NCI-H1092 (cell line): ENCODE measurements at places on chromosomes 2 and 18.

DNA sequence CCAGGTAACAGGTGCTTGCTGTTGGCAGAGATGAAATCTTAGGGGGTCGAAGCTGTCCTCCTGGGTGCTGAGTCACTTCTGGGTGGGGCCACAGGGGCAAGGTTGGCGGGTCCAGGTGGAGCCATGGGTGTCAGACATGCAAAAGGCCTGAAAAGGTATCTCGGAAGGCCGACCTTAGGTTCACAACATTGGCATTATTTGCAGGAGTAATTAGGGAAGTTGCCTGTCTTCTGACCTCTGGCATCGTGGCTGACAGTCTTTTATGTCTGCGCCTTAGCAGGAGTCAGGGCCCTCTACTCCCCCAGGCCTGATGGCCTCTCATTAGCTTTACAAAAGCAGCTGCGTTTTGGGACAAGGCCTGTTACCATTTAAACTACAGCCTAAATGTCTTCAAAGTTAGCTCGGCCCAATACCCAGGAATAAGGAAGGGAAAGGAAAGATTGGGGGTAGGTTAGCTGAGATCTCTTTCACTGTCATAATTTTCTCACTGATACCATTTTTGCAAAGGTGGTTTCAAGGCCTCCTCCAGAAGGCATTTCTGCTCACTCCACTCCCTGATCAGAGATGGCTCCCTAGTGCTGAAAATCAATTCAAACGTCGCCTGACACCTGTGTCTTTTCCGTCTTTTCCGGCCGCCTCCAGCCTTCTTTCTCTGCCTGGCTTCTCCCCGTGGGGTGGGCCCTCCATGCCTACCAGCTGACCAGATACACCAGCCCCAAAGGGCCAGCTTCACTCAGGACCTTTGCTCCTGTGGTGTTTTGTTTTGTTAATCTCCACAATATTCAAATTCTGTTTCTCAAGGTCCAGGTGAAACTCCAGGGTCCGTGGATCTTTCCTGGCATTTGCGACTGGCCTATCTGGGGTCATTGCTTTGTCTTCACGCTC, 90.8 kb downstream of the RHOB start:
- DNase-seq, result no peak

GRCh38 chr2:198376677-198377076, 572.3 kb downstream of the PLCL1 start:
- no peak for DNase-seq

GRCh38 chr2:206482123-206482522, 38.8 kb downstream of the ADAM23 start:
- no peak for DNase-seq

DNA sequence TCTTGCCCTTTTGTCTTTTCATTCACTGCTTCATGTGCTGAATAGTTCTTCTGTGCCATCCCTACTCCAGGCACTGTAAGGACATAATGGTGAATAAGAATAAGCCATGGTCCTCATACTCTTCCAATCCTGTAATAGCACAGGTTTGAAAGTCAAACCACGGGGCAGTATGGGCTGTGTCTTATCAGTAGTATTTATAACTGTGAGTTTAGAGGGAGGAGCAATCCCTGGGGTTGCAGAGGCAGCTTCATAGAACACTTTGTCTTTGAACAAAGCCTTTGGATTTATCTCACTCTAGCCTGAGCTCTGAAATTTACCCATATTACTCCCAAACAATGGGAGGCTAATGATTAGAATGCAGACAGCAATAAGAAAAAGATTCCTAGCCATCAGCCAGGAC, 30.2 kb upstream of the ALK start:
- no peak for DNase-seq
